ENCODE measurements at places on chromosomes 7 and 10.

DNA sequence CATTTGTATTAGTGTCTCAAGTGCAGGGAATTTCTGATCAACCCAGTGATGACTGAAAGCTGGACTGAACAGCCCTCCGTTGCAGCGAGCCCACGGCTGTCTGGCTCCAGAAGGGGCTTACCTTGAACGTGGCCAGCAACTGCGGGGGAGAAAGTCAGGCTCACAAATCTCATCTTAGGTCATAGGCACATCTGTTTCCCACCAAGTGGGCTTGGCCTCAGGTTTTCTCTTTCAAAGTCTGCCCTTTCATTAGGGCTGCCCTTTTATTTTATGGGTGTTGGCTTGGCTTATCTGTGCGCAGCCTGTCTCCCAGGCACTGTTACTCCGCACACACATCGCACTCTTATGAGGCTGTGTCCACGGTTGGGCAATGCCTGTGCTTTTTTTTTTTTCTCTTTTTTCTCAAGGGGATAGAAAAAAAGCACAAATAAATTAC lies 178.0 kb downstream of the JCAD start:
- no peak for DNase-seq

GRCh38 chr7:44748948-44749731 lies 493 bp downstream of the ZMIZ2 start:
- DNase-seq = no peak

DNA sequence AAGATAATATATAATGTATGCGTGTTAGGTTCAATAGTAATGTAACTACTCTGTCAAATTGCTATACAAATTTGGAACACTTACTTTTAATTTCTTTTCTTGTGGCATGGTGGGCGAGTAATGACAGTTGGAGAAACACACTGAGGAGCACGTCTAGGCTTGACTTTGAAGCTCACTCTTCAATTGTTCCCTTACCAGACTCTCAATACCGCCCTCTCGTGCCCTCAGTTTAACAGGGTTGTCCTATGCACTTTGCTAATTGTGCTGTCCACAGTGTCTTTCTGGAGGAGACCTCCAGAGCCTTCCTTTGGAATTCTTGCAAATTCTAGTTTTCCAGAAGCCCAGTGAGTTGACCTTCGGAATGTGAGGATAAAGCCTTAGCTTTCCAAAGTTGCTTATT lies 107.2 kb upstream of the RELN start:
- DNase-seq = no peak

DNA sequence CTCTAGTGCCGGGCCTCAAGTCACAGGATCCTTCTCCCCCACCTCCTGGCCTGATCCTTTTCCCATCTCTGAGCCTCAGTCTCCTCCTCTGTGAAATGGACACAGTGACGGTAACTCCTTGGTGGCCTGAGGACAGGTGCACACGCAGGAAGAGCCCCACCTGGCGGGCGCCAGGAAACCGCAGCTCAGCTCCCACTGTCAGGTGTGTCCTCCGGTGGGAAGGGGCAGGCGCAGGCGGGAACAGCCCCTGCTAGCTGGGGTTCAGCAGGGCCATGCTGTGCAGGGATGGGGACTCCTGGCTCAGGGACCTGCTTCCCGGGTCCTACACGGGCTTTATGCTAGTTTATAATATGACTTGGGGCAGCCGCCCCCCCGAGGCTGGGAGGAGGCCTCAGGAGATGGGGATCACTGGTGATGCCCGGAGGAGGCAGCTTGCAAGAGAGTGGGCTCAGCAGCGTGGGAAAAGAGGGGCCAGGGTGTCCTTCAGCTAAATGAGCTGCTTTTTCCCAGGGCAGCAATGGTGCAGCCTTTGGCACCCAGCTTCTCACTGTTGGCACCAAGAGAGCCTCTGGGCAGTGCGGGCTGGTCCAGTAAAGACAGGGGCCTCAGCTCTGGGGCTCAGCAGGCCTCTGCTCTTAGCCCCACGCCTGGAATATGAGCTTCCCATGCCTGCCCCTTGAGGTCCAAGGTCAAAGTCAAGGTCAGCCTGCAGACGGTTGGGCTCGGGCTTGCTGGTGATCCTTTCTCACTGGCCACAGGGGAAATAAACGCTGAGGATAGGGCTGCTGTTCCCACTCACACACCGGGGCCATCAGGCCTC lies 68.0 kb upstream of the FAM20C start:
- no peak for DNase-seq

DNA sequence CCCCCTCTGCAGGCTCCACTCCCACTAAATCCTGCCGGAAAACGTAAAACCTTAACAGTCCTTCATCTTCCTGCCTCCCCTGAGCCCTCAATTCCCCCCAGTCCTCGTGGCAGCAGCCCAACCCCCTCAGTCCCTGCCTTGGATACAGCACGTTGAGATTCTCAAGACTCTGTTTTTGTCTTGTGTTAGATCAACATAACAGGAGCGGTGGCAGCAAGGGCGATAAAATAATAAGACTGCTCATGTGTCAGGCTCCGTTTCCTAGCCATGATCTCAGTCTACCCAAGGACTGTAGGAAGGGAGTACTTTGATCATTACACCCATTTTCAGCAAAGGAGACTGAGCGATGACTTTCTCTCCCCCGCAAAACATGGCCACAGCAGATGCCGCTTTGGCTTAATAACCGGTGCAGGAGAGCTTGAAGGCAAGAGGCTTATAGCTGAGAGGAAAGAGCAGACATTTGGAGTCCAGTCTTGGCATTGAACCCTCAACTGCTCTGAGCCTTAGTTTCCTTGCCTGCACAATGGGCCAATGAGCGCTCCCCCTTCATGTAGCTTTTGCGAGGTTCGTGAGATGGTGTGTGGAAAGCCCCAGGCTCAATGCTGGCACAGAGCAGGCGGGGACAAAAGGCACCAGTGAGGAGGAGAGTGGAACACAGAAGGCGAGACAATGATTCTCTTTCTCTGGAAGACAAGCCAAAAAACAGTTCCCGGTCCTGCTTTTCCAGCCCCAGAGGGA lies 42.1 kb upstream of the PCBD1 start:
- no peak for DNase-seq

DNA sequence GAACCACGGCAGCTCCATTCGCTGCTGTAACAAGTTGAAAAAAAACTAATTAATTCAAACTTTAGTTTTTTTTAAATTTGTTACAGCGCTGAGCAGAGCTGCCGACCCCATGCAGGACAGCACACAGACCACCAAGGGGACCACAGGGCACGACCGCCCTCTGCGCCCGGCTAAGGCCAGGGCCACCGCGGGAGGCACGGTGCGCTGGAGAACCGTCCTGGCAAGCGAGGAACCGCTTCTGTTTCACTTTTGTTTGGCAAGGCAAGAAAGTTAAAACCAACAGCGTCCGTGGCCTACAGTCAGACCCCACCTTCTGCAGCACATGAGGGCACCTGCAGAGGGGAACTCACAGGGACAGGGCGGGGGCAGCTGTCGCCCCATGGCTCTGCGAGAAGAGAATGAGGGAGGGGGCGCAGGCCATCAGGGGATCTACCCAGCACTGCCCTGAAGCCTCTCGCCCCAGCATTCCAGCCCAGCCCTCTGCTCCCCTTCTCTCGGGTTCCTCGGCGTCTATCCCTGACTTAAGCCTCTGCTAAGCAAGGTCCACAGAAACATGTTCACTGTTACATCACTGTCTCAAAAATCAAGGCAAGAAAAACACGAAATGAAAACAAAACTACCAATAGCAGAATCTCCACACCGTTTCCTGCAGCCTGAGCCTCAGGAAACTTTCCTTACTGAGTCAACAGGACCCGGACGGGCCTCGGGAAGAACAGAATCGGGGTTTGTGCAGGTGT lies 204.4 kb downstream of the DIP2C start:
- no peak for DNase-seq

- DNase-seq = no peak
Measured at GRCh38 chr7:43873300-43873699, 4.0 kb upstream of the MRPS24 start.

DNA sequence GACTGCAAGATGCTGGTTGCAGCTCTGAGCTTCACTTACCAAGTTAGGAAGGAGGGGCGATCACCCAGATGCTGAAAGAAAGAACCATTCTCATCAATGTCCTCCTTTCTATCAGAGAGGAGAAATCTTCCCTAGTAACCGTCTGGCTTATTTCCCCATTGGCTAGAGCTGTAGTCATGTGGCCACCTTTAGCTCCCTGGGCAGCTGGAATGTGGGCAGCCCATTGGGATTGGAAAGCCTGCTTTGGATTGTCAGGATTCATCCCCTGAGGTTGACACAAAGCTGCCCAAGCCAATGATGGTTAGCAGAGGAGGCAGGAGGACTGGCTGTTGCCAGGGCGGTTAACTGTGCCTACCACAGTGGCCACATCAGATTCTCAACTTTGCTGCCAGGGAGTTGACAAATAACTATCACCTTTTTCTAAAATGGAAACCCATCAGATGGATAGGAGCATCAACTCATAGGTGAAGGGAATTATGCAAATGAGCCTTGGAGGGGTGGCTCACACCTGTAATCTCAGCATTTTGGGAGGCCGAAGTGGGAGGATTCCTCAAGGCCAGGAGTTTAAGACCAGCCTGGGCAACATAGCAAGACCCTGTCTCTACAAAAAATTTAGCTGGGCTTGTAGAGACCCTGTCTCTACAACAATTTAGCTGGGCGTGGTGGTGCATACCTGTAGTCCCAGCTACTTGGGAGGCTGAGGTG lies 206.4 kb upstream of the GALNT17 start:
- DNase-seq = no peak

GRCh38 chr10:132861884-132862461 lies 76.0 kb upstream of the NKX6-2 start:
- no peak for DNase-seq

DNA sequence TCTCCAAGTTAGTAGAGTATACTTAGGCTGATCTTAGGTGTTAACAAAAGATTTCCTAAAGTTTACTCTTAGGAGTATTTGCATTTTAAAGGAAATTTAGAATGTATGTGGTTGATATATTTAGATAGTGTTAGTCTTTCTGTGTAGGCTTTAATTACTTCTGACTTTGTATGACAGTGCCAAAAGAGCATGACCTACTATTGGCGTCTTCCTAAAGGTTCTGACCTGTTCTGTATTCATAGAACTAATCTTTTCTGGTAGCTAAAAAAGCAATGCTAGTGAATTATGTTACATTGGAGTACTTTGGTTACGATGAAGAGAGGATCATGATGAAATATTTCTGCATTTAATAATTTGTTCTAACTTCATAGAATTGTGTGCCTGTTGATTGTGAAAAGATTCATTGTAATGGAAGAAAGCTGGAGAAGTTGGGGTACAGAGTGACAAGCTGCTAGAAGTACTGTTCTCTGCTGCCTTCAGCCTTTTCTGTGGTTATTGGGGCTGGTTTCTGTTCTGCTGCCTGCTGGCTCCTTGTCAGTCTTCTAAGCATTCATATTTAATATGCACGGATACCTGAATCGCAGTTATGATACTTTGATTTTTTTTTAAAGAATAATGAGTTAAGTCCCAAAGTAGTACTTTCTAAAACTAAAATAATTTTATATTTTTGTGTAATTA lies 13.2 kb downstream of the WAC start:
- DNase-seq = no peak

- DNase-seq = no peak
Measured at GRCh38 chr7:48786951-48787350, 137.4 kb upstream of the CDC14C start.

DNA sequence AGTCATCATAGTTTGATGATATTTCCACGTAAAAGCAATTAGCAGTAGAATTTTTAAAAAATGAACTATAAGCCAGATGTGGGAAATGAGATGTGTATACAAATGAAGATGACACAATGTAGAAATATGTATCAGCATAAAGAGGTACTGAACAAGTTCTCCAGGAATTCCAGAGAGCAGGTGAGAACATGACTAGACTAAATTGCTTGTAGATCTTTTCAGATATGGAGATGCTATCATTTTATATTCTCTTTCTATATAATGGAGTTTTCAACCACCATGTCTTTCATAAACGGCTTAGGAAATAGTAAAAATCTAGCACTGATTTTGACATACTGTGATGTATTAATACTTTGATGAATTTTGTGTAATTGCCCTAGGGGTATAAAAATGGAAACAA lies 130.9 kb downstream of the SEMA3D start:
- DNase-seq = no peak

GRCh38 chr7:79823246-79823951 lies 311.2 kb upstream of the GNAI1 start:
- no peak for DNase-seq

DNA sequence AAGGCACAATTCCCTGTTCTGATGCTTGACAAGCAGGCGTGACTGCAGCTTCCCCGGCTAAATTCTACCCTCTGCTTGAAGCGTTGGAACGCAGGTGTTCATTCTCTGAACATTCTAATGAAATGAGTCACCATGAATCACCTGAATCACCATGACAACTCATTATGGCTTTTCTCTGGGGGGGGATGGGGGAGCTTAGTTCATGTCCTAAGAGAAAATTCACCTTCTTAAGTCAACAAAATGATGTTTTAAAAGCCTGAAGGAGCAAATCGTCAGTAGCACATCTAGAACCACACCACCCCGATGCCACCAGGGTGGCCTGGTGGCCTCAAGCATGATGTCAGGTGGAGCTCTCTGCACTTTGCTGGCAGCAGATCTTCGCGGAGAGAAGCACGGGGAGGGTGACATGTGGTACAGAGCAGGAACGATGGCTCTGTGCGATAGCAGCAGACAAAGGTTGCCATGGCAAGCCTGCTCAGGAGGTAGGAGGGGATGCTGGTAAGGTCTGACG lies 33.7 kb downstream of the DDC start:
- DNase-seq = no peak

GRCh38 chr7:9189703-9190102 lies 756.3 kb downstream of the NXPH1 start:
- no peak for DNase-seq

DNA sequence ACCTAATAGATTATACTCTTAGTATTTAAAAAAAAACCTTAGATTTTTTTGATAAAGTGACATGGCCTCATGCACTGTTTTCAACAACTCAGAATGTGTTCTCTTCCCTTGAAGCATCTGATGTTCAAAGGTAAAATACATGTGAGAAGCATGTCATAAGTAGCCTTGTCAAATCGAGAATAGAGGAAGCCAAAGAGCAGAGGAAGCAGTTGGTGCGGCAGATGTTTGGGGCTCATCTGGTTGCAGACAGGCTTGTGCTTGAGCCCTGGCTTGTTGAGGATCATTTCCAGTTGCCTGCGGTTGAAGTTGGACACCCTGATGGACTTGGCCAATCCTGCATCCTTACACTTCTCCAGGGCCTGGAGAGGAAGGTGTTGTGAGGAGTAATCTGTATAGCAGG lies 59.2 kb downstream of the AKR1E2 start:
- no peak for DNase-seq

- DNase-seq = no peak
Measured at GRCh38 chr7:105002-105401, 87.4 kb upstream of the FAM20C start.

GRCh38 chr7:150754951-150755350 lies 17.7 kb downstream of the GIMAP5 start:
- DNase-seq = no peak

DNA sequence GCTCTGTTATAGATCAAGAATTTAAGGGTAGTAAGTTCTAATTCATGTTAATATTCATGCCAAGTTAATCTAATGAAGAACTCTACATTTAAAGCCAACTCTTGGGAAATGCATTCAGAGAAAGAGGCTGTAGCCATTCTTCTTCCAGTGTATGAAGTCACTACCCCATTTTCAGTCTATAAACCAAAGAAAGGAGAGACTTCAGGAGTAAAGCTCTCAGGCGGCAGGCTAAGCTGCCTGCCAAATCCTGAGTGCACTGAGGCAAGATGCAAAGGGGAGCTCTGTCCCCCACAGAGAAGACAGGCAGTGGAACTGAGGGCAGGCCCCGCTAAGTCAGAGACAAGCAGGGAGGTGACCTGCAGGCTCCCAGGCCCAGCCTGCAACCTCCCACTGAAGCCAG lies 41.5 kb downstream of the SLIT1 start:
- DNase-seq = no peak

- no peak for DNase-seq
Measured at GRCh38 chr10:124649214-124649613, 95.0 kb downstream of the FAM53B start.

GRCh38 chr10:100838986-100839385 lies 73.8 kb upstream of the SLF2 start:
- DNase-seq = no peak
